ENCODE measurements at places on chromosomes 12 and 14.

DNA sequence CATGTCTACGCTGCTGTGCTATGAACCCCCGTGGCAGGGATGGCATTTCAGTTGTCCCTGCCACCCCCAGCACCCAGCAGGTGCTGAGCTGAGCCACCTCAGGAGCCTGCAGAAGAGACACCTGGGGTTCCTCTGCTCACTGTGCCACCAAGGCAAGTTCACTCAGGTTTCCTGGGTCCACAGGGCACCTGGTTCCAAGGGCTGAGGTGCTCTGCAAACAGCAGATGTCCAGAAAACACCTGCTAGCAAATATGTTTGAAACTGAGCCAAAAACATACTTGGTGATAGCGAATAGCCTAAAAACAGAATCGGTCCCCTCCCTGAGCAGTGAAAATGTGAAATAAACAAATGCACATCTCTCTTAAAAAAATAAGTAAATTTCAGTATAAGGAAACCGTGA lies 35.6 kb upstream of the GPR68 start:
- DNase-seq = no peak

GRCh38 chr12:79635676-79636075 lies 55.1 kb downstream of the PAWR start:
- DNase-seq = no peak

DNA sequence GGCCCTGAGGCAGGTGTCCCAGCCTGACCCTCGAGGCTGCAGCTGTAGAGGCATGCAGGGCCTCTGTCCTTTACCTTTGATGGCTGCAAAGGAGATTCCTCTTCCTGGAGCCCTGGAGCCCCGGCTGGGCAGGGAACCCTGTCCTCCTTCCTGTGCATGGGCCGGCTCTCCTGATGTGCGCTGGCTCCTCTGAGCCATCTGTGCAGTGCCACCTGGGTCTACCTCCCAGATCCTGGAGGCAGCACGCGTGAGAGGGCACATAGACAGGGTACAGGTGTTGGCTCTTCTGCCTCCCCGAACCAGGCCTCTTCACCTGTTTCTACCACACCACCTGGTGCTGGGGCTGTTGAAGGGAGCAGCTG lies 115.1 kb downstream of the BEGAIN start:
- DNase-seq = no peak

- no peak for DNase-seq
These were observed 111.9 kb downstream of the HMGA2 start for GRCh38 chr12:65935906-65936901.

GRCh38 chr12:57203201-57203600 lies 13.4 kb upstream of the NXPH4 start:
- no peak for DNase-seq

DNA sequence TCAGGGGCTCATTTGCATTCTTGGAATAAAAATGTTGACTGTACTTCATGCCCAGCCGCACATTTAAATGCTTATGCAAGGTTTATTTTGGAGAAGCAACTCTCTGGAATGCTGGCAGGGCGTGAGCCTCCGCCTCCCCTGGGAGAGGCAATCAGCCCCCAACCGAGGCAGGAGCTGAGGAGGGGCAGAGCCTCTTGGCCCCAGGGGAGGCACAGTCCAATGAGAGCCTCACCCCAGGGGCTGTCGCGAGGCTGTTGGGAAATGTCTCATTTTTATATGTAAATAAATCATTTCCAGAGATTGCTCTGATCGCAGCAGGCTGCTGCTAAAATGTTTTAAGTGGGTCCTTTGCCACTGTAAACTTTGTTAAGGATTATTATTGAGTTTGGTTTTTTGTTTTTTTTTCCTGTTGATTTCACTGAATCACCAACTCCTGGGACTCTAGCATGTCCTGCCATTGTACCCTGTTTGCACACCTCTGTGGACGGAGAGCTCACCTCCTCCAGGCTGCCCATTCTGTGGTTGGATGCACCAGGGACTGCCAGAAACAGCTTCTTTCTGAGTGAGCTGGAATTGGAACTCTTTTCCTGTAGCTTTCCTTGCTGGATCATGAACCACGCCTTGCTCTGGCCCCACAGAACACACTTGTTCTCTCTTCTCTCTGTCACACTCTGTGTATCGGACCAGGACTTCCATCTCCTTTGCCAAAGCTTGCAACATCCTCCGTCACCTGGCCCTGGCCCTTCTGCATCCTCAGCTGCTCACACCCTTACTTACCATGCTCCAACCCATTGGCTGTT lies 46.9 kb upstream of the FAM181A start:
- DNase-seq = no peak

DNA sequence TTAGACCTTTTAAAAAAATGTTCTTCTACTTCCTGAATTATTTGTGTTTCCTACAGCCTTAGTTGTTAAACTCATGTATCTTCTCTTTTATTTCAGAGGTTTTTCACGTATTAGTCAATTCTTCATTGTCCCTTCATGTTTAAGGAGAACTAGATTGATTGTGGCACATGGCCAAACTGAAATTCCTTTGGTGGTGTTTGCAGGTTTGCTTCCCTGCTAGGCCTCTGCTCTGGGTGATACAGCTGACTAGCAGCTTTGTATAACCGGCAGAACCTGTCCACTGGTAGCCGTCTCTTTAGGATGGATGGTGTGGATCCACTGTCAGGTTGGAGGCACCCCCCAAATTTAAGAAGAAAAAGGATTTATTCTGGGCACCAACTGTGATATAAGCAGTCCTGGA lies 262.1 kb downstream of the FBXL14 start:
- DNase-seq = no peak

DNA sequence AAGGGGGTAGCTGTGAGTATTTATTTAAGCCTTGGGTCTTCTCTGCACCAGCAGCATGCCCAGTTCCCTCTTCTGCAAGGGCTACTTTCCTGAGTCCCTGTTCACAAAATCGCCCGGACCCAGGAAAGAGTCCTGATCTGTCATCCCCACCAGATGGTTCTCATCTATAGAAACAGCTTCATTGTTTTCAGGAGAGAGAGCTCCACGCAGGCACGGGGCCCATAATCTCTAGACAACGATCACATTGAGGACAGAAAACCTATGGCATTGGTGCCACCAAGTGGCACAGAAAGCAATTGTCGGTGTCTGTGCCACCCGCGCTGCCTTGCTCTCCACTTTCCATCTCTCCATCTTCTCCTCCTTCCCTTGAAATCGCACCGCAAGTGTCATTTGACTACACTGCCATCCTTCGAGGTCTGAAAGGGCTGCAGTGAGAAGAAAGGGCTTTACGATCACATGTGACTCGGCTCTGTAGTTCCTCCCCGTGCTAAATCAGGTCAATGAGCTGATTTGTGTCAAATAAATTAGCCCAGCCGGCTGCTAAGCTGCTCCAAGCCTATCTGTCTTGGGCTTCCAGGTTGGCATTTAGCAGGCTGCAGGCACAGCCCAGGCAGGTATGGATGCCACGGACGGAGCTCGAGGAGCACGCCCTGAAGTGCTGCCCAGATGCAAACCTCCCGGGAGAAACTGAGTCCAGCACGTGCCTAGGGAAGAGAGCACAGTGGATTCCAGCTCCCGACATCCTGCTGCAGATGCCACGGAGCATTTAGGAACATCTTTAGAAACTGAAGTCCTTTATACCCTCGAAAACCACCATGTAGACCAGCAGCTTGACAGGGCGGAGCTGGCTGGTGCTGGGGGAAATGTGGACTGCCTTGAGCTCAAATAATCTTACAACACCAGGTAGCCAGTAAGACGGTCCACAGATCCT lies 28.8 kb downstream of the SPRING1 start:
- DNase-seq = peak; percentile 36

- no peak for DNase-seq
These were observed 58.4 kb downstream of the LLPH start for GRCh38 chr12:66072135-66072534.

DNA sequence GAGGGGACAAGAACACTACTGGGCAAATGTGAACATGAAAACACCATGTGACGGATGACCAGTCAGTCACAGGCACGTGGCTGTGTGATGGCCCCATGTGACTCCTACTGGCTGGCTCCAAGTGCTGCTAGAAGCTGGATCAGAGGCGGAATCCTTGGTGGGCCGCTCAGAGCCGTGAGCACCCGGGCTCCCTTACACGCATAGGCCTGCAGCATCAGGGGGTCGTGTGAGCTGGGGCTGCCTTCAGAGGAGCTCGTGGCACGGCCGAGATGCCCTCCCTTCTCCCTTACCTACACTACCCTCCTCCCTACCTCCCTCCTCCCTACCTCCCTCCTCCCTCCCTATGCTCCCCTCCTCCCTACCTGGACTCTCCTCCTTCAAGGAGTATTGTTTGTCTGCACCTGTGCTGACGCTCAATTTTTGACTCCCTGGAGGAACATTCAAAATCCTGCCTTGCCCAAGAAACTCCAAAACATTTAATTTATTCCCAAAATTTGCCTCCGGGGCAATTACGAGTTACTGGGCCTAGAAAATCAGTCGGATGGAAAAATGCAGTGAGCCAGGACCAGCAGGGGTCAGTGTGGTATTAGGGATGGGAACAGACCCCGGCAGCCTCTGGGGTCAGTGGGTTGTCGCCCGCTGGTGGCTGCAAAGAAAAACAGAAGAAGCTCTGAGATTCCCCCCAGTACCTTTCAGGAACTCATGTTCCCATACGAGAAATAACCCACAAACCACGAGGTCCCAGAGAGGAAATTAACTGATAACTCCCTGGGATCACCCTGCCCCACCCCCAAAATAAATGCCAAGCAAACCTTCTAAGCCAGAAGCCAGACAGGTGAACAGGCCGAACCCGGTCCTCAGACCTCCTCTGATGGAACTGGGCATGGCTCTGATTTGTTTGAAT lies 61.3 kb downstream of the C14orf132 start:
- DNase-seq = peak; percentile 48

DNA sequence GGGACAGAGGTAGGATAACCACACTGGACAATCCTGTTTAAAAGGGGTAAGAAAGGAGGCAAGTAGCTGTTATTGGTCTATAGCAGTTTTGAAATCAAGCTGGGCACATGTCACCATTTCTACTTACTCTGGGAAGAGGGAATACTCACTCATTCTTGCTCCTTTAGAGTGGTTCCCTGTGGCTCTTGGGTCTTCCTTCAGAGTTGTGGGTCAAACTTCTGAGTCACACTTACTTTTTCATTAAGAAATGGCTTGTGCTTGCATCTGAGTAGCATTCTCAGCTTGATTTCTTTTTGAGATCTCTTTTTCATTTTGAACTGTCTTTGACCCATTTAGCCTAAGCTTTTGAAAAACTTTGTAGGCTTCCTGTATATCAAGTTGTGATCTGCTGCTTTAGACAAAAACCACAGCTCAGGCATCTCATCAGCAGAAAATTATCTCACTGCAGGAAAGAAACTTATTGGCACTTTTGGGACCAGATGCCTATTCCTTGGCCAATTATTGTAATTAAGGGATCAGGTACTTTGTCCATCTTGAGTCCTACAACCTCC lies 122.2 kb downstream of the AEBP2 start:
- DNase-seq = no peak

GRCh38 chr12:68154779-68155178 lies 4.8 kb downstream of the IFNG start:
- no peak for DNase-seq

DNA sequence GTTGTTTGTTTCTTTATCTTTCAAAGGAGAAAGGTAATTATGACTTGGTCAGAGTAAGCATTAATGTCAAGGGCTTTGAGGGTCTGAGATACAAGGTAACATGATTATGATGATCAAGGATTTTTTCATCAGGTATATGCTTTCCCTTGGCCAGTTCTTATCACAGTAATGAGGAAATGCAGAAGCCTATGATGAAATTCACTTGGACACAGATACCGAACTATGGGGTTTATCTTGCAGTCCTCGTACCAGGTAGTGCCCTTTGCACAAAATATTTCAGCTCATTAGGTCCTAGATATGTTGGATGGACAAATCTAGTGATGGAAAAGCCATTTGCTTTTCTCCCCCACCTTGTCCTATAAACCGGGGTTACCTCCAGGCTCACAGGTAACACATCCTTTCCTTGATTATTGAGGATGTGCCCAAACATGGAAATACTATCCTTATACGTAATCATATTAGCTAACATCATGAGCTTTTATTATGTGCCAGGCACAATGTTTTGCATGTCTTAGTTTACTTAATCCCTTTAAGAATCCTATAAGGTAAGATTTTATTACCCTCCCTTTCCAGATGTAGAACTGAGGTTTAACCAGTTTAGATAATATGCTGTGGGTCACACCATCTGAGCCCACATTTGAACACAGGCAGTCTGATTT lies 7.0 kb upstream of the RASSF3 start:
- no peak for DNase-seq

GRCh38 chr12:18753481-18754123 lies 15.7 kb downstream of the CAPZA3 start:
- no peak for DNase-seq

- no peak for DNase-seq
These were observed 219.9 kb downstream of the PPM1H start for GRCh38 chr12:62714774-62715721.

GRCh38 chr12:617304-617915 lies 45.8 kb downstream of the NINJ2 start:
- no peak for DNase-seq

GRCh38 chr12:38538319-38538718 lies 221.7 kb downstream of the ALG10B start:
- no peak for DNase-seq

- no peak for DNase-seq
These were observed 18.8 kb upstream of the PRICKLE1 start for GRCh38 chr12:42608196-42608825.

DNA sequence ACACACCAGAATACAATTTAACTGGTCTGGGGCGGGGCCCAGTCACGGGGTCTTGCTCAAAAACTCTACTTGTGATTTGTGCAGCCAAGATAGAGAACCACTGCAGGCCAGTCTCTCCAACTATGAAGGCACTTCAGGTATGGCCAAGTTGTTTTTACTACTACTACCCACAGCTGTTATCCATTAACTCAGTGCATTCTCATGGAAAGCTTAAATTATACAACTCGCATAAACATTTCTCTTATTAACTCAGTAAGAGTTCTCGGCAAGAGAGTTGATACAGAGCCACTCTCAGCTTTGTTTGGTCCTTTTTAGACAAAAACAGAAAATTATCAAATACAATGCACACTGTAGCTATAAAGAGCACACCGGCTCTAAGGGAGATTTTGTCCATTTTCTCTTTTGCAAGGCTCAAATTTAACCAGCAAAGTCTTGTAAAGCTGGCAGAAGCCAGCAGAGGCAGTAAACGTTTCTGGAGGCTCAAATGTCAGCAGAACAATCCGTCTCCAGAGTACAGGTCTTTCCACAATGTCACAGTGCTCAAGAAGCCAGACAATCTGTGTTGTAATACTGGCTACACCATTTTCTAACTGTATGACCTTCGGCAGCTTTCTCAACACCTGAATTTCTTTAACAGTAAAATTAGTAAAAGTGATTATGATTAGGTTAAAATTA lies 85.9 kb downstream of the PTGER2 start:
- no peak for DNase-seq

- no peak for DNase-seq
These were observed 327.3 kb upstream of the TMTC1 start for GRCh38 chr12:30110958-30111586.

All from activated CD4-positive, alpha-beta T cell treated with anti-CD3 and anti-CD28 coated beads for 1 hour (primary cell).